ENCODE measurements at places on chromosomes 16 and 17. TPM values are rescaled to one million over a fixed set of nuclear protein-coding genes. Genes with fewer than 3 reads are reported as not detected.

Gene SEPTIN12
- total RNA-seq, result not detected

DNA sequence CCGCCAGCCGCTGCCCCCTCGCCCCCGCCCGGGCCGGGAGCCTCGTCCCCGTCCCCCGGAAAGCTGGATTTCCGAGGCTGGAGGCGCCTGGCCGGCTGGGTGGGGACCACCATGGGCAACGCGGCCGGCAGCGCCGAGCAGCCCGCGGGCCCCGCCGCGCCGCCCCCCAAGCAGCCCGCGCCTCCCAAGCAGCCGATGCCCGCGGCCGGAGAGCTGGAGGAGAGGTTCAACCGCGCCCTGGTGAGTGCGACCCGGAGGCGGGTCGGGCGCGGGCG lies 266 bp downstream of the FMNL1 start:
- no peak overlapping the region for H3K27ac ChIP-seq
- H3K27me3 ChIP-seq, result no peaks in the 10 kb centered on the region
- DNase-seq, result no peak
- H3K4me3 ChIP-seq, result no peak overlapping the region
- H3K36me3 ChIP-seq, result peaks cover 18% of the 10 kb centered on the region

- DNase-seq, result peak; percentile 84
- peak overlapping the region; percentile 100 for H3K27ac ChIP-seq
- peak overlapping the region; percentile 89 for H3K4me3 ChIP-seq
- peaks cover 34% of the 10 kb centered on the region for H3K36me3 ChIP-seq
Measured at GRCh38 chr17:58330997-58331814, 2.6 kb upstream of the TSPOAP1 start.

DNA sequence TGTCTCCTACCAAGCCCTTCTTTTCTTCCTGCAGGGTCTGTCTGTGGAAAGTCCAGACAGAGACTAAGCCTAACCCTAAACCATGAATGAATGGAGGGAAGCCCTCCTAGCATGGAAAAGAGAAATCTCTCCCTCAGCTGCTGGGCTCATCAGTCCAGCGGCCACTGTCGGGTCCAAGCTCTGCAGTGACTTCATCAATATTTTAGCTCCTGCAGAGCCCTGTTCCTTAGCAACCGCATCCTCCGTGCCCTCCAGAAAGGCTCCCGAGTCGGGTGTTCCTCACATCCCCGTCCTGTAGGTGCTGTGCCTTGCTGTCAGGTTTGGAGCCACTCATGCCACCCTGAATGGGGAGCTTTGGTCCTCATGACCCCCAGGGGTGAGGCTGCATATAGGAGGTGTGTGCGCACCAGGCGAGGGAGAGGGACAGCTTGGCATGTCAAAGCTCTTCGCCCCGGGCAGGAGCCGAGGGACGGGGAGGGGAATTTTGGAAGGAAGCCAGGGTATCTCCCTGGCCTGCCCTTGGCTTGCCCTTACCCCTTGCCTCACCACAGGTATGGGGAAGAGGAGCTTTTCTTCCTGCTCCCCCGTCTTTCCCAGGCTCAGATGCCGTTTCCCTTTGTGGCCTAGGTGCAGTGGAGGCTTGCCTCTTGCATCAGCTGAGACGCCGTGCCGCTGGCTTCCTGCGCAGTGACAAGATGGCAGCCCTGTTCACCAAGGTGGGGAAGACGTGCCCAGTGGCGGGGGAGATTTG lies 23.9 kb downstream of the SGSM2 start:
- peaks cover 1% of the 10 kb centered on the region for H3K36me3 ChIP-seq
- no peak overlapping the region for H3K4me3 ChIP-seq
- no peaks in the 10 kb centered on the region for H3K27me3 ChIP-seq

Gene AANAT
- not detected for total RNA-seq

GRCh38 chr17:20706751-20707373 lies 127.3 kb downstream of the CDRT15L2 start:
- no peak overlapping the region for H3K4me3 ChIP-seq
- H3K27me3 ChIP-seq, result no peaks in the 10 kb centered on the region
- DNase-seq, result no peak
- no peak overlapping the region for H3K27ac ChIP-seq
- H3K36me3 ChIP-seq, result no peaks in the 10 kb centered on the region

- no peak overlapping the region for H3K27ac ChIP-seq
- H3K27me3 ChIP-seq, result peaks cover 37% of the 10 kb centered on the region
- DNase-seq, result no peak
- no peaks in the 10 kb centered on the region for H3K36me3 ChIP-seq
Measured at GRCh38 chr17:38657824-38658740, 16.7 kb downstream of the EPOP start.

- H3K4me1 ChIP-seq, result peaks cover 39% of the 10 kb centered on the region
- peak; percentile 61 for DNase-seq
- peak overlapping the region; percentile 66 for H3K27ac ChIP-seq
Measured at GRCh38 chr17:2222901-2223616, 80.5 kb downstream of the SMG6 start.

Gene CX3CL1
- not detected for total RNA-seq

DNA sequence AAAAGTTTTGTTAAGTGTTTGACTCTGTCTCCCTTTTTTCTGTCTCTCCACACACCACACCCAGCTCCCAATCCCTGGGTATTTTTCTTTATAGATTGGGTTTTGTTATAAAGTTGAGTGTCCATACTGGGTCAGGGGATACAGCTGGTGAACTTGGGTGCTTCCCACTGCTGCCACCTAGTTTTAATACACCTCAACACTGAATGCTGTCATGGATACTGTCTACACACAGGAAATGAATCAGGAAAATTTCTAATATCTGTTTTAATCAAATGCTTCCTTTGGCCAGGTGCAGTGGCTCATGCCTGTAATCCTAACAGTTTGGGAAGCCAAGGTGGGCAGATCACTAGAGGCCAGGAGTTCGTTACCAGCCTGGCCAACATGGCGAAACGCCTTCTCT lies 5.3 kb upstream of the TAOK1 start:
- DNase-seq, result no peak
- H3K27ac ChIP-seq, result no peak overlapping the region
- H3K4me3 ChIP-seq, result no peak overlapping the region
- no peaks in the 10 kb centered on the region for H3K36me3 ChIP-seq
- H3K4me1 ChIP-seq, result peaks cover 7% of the 10 kb centered on the region
- no peaks in the 10 kb centered on the region for H3K27me3 ChIP-seq

Gene MMP28
- not detected for total RNA-seq

DNA sequence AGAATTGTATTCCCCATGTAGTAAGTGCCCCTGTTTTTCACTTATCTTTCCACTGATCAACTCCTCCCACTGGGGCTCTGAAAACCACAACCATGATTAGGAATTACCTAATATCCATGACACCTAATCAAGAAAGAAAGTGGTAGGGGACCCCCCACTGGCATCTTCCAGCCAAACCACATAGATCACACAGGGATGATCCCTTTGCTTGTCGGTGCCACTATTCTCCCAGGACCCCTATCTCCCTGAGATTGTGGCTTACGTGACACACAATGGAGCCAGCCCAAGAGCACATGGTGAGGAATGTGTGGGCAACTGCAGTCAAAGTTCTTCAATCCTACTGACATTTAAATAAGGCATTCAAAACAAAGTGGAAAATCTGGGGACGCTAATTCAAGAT lies 17.6 kb upstream of the DNAH9 start:
- no peaks in the 10 kb centered on the region for H3K27me3 ChIP-seq
- no peak overlapping the region for H3K4me3 ChIP-seq
- no peak for DNase-seq
- H3K27ac ChIP-seq, result no peak overlapping the region
- H3K4me1 ChIP-seq, result no peaks in the 10 kb centered on the region

Gene OSBPL7
- 24.9 TPM for total RNA-seq

- no peaks in the 10 kb centered on the region for H3K27me3 ChIP-seq
- peaks cover 64% of the 10 kb centered on the region for H3K4me1 ChIP-seq
- peaks cover 9% of the 10 kb centered on the region for H3K36me3 ChIP-seq
- H3K27ac ChIP-seq, result peak overlapping the region; percentile 100
- peak overlapping the region; percentile 90 for H3K4me3 ChIP-seq
- DNase-seq, result no peak
Measured at GRCh38 chr17:64984181-64984580, 64.9 kb upstream of the LRRC37A3 start.

DNA sequence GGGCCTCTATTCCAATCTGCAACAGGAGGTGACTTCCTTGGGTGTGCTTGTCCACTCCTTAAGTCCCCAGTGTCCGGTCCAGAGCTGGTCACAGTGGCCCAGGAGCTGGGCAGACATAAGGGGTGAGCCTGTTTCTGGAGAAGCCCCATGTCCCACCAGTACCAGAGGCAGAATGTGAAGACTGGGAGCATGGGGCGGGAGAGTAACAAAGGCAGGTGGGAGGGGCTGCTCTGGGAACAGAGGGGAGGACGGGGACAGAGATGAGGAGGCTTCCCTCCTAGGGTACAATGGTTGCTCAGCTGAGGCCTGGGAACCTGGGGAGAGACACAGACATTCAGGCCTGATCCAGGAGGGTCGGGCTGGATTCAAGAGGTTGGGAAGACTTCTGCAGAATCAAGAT lies 323.3 kb upstream of the TNRC6C start:
- peak overlapping the region; percentile 68 for H3K4me3 ChIP-seq
- no peaks in the 10 kb centered on the region for H3K36me3 ChIP-seq
- H3K27me3 ChIP-seq, result peaks cover 12% of the 10 kb centered on the region

- DNase-seq, result no peak
- H3K4me3 ChIP-seq, result no peak overlapping the region
- no peaks in the 10 kb centered on the region for H3K4me1 ChIP-seq
- no peak overlapping the region for H3K27ac ChIP-seq
Measured at GRCh38 chr17:52738791-52739190, 580.3 kb upstream of the CA10 start.

- H3K36me3 ChIP-seq, result no peaks in the 10 kb centered on the region
- peaks cover 37% of the 10 kb centered on the region for H3K27me3 ChIP-seq
- DNase-seq, result no peak
- H3K27ac ChIP-seq, result no peak overlapping the region
Measured at GRCh38 chr16:55469821-55470532, 9.0 kb upstream of the MMP2 start.

Gene SPIRE2
- 0.91 TPM for total RNA-seq

Gene GSDMA
- 2.1 TPM for total RNA-seq

Gene ITGAX
- total RNA-seq, result 146 TPM

DNA sequence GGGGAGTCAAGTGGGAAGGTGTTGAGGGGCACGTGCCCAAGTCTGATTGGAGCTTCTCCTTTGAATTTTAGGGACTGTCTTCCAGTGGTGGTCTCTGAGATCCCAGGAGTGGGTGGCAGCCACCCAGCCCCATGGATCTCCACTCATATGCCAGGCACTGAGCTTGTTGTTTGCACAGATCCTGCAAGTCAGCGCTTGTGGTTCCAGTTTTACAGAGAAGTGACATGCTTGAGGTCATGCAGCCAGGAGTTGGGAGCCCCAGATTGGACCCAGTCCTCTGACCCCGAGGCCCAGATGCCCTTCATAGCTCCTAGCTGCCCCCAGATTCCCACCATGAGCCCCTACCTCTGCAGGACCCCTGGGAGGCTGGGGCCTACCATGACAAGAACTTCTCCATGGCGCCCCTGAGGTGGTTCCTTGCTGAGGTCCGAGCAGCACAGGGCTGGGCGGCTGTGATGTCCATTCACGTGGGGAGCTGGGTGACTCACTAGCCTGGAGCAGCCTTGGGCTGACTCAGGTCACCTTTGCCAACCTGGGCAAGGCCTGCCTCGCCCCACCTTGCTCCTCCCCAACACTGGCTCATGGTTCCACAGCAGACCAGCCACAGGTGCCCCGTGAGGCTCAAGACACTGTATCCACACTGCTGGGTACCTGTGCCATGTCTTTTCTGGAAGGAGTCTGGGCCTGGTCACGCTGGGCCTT lies 47.4 kb downstream of the RAI1 start:
- H3K4me3 ChIP-seq, result no peak overlapping the region
- H3K36me3 ChIP-seq, result no peaks in the 10 kb centered on the region
- peaks cover 46% of the 10 kb centered on the region for H3K4me1 ChIP-seq
- no peak for DNase-seq

DNA sequence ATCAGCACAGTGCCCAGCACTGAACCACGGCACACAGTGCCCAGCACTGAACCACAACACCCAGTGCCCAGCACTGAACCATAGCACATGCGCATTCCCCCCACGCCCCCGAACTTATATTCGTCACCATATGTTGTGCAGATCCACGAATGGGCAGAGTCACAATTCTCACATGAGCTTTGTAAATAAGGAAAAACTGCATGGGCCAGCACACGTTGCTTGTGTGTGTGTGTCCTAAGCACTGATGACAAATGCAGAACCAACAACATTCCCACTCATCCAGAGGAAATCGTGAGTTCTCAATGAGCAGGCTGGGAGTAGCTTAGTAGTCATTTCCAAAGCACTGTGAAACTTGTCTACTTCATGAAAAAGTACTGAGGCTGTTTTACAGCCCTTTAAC lies 70.0 kb downstream of the ADCY9 start:
- DNase-seq, result no peak
- H3K36me3 ChIP-seq, result no peaks in the 10 kb centered on the region
- H3K4me3 ChIP-seq, result no peak overlapping the region
- H3K27ac ChIP-seq, result no peak overlapping the region

Gene KRT9
- total RNA-seq, result not detected

DNA sequence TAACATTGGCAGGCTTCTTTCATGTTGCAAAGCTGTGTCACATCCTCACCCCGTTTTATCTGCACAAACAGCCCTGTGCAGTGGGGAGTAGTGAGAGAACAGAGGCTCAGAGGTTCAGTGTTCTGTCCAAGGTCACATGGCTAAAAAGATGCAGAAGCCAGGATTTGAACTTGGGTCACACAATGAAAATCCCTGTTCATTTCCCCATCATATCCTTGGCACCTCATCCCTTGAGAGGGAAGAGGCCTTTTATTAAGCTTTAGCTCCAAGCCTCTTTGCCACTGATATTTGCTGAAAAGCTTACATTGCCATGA lies 106.6 kb downstream of the AMFR start:
- peaks cover 17% of the 10 kb centered on the region for H3K27me3 ChIP-seq
- H3K4me1 ChIP-seq, result no peaks in the 10 kb centered on the region
- DNase-seq, result no peak
- no peak overlapping the region for H3K4me3 ChIP-seq
- no peak overlapping the region for H3K27ac ChIP-seq

DNA sequence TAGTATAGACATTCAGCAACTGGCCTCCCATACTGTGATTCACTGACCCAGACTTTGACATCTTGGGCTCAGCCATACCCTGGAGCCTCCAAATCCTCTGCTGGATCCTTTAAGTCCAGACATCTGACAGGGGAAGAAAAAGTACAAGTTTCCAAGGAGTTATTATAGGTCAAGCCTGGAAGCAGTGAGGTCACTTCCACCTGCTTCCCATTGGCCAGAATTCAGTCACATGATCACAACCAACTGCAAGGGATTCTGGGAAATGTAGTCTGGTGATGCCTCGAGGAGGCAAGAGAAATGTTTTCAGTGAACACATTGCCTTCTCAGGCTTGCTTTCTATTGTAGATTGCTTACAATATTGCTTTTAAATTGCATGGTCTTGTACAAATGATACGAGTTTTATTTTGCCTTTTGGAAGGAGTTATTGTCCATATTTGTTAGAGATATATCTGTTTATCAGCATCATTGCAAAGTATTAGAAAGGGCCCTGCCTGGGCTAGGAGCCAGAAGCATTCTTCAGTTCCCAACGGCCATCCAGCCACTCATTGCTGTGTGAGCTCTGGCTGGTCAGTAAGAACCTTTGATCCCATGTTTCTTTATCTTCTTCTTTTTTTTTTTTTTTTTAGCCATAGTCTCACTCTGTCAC lies 696.9 kb downstream of the WWOX start:
- H3K4me3 ChIP-seq, result no peak overlapping the region
- peak overlapping the region; percentile 77 for H3K27ac ChIP-seq
- DNase-seq, result peak; percentile 63
- peaks cover 2% of the 10 kb centered on the region for H3K36me3 ChIP-seq
- peaks cover 39% of the 10 kb centered on the region for H3K4me1 ChIP-seq
